ENCODE measurements at places on chromosomes 12 and 14. TPM values are rescaled to one million over a fixed set of nuclear protein-coding genes. Genes with fewer than 3 reads are reported as not detected.

DNA sequence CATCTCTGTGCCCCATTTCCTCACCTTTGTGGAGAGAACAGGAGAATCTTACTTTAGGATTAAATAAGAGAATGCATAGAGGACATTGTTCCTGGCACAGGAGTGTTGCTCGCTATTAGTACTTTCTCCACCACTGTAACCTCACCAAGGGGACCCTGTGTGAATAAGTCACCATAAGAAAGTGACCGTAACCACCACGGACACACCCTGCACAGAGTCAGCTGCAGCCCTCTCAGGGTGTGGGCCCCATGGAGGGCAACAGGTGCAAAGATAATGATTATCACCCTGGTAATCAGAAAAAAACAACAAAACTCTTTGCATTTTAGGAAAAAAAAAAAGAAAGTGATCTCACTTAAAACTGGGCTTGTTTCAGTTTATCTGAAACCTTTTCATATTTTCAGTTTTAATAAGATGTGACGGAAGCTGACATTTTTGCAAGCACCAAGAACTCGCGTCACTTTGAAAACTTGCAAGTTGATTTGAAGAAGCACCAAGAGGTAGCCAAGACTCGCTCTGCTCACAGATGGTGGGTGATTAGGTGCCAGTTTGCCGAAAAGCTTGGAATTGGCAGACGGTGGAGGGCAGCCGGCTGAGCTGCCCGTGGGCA lies 87.0 kb upstream of the VRK1 start:
- H3K27ac ChIP-seq, result no peak overlapping the region
- H3K36me3 ChIP-seq, result no peaks in the 10 kb centered on the region
- no peaks in the 10 kb centered on the region for H3K27me3 ChIP-seq
- no peak overlapping the region for H3K4me3 ChIP-seq
- 0 out of 2 replicates have a peak, but pooled peaks cover 8% of the 10 kb centered on the region for H3K4me1 ChIP-seq
- no peak for DNase-seq

- no peaks in the 10 kb centered on the region for H3K36me3 ChIP-seq
- H3K4me1 ChIP-seq, result peaks cover 6% of the 10 kb centered on the region
- no peak overlapping the region for H3K27ac ChIP-seq
- no peaks in the 10 kb centered on the region for H3K27me3 ChIP-seq
- peak; percentile 71 for DNase-seq
- H3K4me3 ChIP-seq, result no peak overlapping the region
Measured at GRCh38 chr12:102811110-102811737, 105.8 kb downstream of the PAH start.

GRCh38 chr12:91384366-91384765 lies 201.7 kb upstream of the DCN start:
- H3K4me1 ChIP-seq, result peaks cover 27% of the 10 kb centered on the region
- H3K36me3 ChIP-seq, result no peaks in the 10 kb centered on the region
- no peak for DNase-seq
- no peak overlapping the region for H3K27ac ChIP-seq

GRCh38 chr14:30803185-30803584 lies 71.2 kb upstream of the COCH start:
- H3K27me3 ChIP-seq, result no peaks in the 10 kb centered on the region
- no peak for DNase-seq
- no peaks in the 10 kb centered on the region for H3K36me3 ChIP-seq
- H3K27ac ChIP-seq, result no peak overlapping the region

DNA sequence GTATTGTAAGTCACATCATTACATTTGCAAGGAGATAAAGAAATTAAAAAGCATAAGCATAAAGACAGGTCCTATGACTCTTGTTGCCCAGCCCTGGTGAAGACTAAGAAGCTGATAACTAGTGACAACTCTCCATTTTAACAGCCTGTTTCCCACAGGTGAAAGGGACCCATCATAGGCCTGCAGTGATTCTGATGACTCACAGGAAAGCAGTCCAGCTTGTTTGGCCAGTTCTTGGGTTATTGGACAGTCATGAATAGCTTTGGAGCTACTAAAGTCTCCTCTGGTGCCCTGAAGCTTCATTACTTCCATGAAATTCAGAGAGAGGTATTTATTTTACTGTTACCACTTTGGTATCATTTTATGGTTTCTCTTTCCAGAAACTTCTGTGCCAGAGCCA lies 55.5 kb upstream of the DYRK2 start:
- peaks cover 7% of the 10 kb centered on the region for H3K36me3 ChIP-seq
- H3K27me3 ChIP-seq, result peaks cover 2% of the 10 kb centered on the region
- H3K27ac ChIP-seq, result no peak overlapping the region

DNA sequence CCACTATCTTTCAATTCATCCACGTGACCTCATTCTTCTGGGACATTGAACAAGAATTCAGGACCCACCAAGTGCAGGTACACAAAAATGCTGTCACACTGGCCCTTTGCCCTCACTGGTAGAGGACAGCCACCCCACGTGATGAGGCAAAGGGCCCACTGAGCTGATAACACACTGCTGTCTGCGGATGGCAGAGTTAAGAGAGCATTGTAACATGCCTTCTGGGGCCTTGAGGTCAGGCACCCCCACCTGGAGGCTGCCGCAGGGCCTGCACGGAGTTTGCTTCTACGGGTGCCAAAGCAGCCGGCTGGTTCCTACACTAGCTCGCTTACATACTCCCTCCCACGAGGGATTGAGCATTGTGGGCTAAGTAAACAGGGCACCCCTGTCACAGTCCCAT lies 101.0 kb downstream of the LRIG3 start:
- H3K36me3 ChIP-seq, result no peaks in the 10 kb centered on the region
- no peak overlapping the region for H3K27ac ChIP-seq
- H3K4me1 ChIP-seq, result peaks cover 11% of the 10 kb centered on the region
- H3K4me3 ChIP-seq, result no peak overlapping the region

DNA sequence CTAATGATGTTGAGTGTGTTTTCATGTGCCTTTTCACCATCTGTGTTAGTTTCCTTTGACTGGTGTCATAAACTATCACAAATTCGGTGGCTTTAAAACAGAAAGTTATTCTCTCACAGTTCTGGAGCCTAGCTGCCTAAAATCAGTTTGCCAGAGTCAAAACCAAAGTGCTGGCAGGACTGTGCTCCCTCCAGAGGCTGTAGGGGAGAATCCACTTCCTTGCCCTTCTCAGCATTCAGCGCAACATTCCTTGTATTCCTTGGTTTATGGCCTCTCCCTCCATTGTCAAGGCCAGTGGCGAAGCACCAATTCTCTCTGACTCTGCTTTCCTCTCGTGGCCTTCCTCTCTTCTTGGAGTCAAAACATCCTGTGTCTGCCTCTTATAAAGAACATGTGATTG lies 174.2 kb upstream of the PDE3A start:
- no peaks in the 10 kb centered on the region for H3K27me3 ChIP-seq
- H3K4me1 ChIP-seq, result 0 out of 2 replicates have a peak, but pooled peaks cover 2% of the 10 kb centered on the region
- peak; percentile 46 for DNase-seq
- peak overlapping the region; percentile 23 for H3K27ac ChIP-seq
- no peaks in the 10 kb centered on the region for H3K36me3 ChIP-seq

- peaks cover 8% of the 10 kb centered on the region for H3K4me1 ChIP-seq
- no peak within 1 kb of the TSS for H3K27ac ChIP-seq
- DNase-seq, result no peak
- H3K27me3 ChIP-seq, result no peaks in the 10 kb centered on the region
- H3K4me3 ChIP-seq, result no peak within 1 kb of the TSS
- H3K36me3 ChIP-seq, result no peaks in the 10 kb centered on the region
Measured at GRCh38 chr12:10389904-10390303, at the start of gene KLRK1. TSS of gene KLRK1 (minus strand) at chr12:10390041. CDS start at chr12:10388810, 1,231 bp downstream.

DNA sequence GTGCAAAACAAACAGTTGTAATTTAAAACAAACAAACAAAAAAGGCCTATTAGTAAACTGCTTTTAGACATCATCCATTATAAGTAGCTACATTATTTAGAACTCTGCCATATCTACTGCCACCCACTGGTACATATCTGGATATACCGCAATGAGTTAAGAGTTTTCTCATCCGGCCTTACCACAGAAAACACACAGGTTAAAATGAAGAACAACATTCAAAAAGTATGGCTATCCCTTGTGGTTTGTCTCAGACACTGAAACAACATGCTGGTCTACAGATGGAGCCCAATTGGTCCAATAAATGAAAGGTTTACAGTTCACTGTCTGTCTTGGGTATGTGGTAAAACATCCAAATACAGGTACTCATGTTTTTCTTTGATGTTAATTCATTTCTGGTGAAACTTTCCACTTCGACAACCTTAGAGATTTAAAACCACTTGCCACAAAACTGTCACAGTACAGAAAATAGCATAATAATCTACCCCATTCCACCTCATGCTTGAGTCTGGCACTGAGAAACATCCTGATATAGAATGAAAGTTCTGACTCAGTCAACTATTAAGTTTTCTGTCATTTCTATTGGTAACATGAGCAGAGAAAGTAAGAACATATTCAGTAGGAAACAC lies 354.3 kb downstream of the CEP128 start:
- no peak overlapping the region for H3K4me3 ChIP-seq
- no peaks in the 10 kb centered on the region for H3K27me3 ChIP-seq
- no peaks in the 10 kb centered on the region for H3K4me1 ChIP-seq
- DNase-seq, result no peak
- no peaks in the 10 kb centered on the region for H3K36me3 ChIP-seq
- H3K27ac ChIP-seq, result no peak overlapping the region

STYX gene
- 22.8 TPM for total RNA-seq

PTPN6 gene
- 34.5 TPM for total RNA-seq

CIROP gene
- 0.07 TPM for total RNA-seq

GLS2 gene
- 14.8 TPM for total RNA-seq

PLEK2 gene
- total RNA-seq, result 1.2 TPM

NGDN gene
- total RNA-seq, result 45.5 TPM

TEX52 gene
- not detected for total RNA-seq

All from WTC11 (cell line).